ENCODE measurements at places on chromosomes 2 and 18.

DNA sequence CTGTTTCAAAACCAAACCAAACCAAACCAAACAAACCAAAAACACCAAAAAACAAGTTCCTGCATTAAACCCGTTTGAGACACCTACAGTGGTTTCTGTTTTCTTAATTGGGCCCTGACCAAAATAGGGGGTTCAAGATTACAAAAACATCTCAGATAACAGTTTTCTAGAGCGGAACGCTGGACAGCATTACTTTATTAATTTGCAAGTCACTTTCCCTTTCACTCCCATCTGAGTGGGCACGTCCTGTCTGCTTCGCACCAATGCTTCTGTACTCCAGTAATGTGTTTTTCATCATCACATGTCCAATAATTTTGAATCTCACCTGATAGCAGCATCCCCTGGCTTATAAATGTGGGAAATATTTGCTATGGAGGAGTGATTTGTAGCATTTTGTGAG is 11.7 kb upstream of the MYO1B start:
- no peak for DNase-seq

DNA sequence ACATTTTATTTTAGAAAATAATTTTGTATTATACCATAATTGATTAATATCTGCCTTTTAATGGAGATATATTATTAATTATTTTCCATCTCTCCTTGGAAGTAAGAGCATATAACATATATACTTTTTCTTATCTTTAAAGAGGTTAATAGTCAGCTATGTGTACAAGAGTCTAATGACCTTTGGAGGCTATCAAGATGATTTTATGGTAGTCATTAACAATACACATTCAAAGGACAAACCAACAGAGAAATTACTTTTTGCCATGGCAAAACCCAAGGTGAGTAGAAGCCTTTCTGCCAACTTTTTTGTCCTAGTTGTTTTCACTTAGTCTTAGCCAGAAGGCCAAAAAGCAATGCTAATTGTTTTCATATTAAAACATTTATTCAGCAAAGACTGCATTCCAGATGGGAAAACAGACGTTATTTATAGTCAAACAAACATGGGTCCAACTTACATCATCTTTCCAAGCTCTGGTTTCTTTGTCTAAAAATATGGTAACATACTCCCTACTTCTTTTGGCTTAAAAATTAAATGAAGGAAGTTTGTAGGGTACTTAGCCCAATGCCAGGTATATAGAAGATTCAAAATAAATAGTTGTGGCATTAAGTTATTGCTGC is 9.6 kb upstream of the DYNC2LI1 start:
- DNase-seq, result peak; percentile 8

DNA sequence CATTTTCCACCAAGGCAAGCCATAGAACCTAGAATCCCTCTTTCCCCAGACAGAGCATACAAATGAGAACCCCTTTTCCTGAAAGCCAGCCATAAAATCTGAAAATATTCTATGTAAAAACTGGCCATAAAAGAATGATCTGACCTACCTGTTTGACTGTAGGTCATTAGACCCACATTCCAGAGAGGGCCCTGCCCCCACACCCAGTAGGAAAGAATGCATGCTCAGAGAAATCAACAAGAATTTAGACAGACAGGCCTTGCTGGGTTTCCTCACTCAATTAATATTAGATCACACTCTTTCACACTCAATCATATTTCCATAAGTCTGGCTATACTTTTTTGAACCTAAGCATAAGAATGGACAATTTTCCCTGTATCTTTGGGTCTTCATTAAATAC is 929.5 kb downstream of the ERBB4 start:
- no peak for DNase-seq

- DNase-seq, result no peak
Measured at GRCh38 chr2:8633186-8633734, 48.6 kb upstream of the ID2 start.

GRCh38 chr2:54456612-54457322 is 640 bp downstream of the SPTBN1 start:
- peak; percentile 40 for DNase-seq

DNA sequence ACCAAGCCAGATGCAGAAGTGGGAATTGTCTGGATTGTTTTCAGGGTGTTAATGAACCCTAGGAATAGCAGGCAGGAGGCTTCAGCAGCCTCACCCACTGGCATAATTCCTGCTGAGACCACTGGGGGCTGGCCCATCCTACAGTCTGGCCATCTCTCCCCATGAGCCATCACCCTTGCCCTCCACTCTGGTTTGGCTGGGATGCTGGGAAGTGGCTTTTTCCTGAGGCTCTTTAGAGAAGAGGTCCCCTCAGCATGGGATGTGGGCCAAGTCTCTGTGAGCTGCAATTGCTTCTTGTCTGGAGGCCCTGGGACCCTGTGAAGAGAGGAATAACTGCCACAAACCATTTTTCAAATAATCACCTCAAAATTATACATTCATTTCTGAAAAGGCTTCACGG is 4.0 kb downstream of the TCF7L1 start:
- no peak for DNase-seq

DNA sequence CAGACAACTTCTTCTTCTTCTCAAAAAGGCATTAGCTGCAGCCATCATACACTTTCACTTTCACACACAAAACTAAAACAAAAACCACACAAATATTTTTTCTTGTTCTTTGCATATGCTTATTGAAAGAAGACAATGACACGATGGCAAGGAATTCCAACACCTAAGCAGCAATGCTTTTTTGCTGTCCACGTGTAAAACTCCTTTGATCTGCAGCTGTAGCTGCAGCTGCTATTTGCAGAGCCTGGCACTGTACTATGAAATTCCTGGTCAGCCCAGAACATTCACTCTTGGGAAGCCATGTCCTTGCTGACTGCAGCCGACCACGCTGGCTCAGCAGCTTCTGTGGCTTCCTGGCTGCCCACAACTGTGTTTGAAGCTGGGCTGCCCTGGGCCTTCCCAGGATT is 316.2 kb downstream of the CDH2 start:
- DNase-seq, result no peak

All from NCI-H2171 (cell line).